Neuronal stem cell (in vitro differentiated cells): ENCODE measurements at places on chromosomes 7 and 10.
A peak's percentile ranks its signal among the peaks of the same experiment; 100 is the strongest.

GRCh38 chr10:3143366-3143765 lies 29.2 kb downstream of the PITRM1 start:
- DNase-seq, result no peak

GRCh38 chr7:130288829-130289228 lies 4.1 kb upstream of the CPA4 start:
- no peak for DNase-seq

DNA sequence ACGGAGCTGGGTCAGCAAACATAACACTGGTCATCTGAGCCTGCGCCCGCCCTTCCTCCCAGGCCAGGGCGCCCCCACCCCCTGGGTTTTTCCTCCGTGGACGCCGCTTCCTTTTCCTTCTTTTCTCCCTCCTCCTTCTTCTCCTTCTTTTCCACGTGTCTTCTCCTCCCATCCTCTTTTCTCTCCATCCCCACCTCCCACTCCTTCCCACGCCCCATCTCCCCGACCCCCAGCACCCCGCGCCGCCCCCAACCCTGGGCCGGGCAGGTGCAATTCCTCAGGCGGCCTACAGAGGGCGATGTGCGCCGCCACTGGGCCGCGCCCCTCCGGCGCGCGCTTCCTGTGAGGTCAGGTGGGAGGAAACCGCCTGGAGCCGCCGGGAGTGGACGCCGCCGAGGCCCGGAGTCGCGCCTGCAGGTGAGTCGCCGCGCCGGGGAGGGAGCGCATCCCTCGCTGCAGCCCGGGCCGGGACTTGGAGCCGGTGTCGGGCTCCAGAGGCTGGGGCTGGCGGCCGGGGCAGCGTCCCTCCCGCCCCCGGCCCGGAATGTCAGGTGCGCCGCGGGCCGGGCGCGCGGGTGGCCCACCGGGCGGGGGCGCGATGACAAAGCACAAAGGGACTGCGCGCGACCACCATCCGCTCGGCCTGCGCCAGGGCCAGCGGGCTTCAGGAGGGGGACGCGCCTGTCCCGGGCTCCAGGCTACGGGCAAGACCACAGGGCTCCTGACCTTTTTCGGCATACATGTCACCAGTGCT lies at the start of gene FAM241B:
FAM241B (plus strand) TSS at position 351 of the 754 bp plus-strand sequence. CDS start 1,497 bp downstream, outside the sequence.
- peak; percentile 67 for DNase-seq

DNA sequence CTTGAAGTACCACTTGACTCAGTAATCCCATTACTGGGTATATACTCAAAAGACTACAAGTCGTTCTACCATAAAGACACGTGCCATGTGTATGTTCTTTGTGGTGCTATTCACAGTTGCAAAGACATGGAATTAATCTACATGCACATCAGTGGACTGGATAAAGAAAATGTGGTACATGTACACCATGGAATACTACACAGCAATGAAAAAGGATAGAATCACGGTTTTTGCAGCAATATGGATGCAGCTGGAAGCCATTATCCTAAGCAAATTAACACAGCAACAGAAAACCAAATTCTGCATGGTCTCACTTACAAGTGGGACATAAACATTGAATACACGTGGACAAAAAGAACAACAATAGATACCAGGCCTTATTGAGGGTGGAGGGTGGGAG lies 583.4 kb upstream of the CELF2 start:
- no peak for DNase-seq

DNA sequence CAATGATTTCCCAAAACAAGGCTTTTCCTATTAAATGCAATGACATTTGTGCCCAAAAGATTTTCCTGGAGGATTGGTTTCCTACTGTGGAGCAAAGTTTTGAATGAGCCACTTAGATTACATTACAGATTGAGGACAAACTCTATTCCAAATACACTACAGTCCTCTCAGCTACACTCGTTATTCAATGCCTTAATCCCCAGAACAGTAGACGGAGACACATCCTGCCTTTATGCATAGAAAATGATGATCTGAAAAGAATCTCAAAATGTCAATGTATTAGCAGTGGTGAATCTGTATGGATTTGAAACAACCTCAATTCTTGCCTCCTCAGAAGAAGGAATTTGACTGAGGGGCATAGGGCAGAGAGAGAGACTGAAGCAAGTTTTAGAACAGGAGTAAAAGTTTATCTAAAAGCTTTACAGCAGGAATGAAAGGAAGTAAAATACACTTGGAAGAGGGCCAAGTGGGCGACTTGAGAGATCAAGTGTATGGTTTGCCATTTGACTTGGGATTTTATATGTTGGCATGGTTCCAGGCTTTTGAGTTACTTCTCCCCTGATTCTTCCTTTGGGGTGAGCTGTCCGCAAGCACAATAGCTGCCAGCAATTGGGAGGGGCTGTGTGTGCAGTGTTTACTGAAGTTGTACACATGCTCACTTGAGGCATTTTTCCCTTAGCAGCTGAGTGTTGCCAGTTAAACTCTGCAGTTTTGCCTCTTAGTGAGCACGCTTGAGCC lies 891.9 kb upstream of the MBL2 start:
- no peak for DNase-seq

DNA sequence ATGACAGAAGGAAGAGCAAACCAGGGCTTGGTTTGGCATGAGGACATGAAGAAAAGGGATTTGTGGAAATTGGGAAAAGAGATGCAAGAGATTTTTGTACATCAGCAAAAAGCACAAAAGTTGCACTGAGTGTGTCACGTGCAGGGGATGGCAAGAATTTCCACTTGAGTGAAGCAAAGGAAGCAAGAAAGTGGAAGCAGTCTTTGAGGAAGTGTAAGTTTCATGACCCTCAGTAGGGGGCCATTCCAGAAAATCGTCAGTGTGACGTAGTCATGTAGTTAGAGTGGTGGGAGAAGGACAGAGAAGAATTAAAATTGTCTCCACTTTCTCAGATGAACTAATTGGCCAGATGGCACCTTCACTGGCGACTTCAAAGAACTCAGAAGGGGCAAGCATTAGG lies 123.3 kb upstream of the FZD1 start:
- DNase-seq, result no peak

DNA sequence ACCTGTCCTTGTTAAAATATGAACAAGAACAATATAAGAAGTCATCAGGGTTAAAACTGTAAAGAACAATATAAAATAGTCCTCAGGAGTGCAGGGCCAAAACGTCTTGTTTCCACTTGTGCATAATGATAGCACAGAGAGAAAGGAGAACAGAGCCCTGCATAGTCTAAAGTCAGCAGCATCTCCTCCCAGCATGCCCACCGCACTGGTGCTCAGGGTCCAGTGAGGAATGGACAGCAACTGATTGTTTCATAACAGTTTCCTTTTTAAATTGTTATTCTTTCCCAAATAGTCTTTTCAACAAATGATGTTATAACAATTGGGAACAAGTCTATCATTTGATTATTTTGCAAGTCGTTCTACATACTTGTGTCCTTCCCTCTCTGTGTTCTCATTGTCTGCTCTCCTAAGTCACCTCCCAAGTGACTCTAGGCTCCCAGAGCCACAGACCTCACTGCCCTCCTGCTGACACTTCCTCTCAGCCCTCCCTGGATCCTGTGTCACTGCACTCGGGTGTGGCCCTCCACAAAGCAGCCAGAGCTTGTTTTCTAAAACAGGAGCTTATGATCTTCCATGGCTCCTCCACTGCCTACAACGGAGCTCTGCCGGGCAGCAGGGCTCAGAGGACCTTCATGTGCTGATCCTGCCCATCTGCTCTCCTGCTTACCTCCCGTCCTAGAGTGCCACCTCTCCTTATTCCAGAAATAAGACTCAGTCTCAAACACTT lies 27.6 kb downstream of the COBL start:
- no peak for DNase-seq

GRCh38 chr10:25972631-25973030 lies 38.6 kb downstream of the MYO3A start:
- no peak for DNase-seq

DNA sequence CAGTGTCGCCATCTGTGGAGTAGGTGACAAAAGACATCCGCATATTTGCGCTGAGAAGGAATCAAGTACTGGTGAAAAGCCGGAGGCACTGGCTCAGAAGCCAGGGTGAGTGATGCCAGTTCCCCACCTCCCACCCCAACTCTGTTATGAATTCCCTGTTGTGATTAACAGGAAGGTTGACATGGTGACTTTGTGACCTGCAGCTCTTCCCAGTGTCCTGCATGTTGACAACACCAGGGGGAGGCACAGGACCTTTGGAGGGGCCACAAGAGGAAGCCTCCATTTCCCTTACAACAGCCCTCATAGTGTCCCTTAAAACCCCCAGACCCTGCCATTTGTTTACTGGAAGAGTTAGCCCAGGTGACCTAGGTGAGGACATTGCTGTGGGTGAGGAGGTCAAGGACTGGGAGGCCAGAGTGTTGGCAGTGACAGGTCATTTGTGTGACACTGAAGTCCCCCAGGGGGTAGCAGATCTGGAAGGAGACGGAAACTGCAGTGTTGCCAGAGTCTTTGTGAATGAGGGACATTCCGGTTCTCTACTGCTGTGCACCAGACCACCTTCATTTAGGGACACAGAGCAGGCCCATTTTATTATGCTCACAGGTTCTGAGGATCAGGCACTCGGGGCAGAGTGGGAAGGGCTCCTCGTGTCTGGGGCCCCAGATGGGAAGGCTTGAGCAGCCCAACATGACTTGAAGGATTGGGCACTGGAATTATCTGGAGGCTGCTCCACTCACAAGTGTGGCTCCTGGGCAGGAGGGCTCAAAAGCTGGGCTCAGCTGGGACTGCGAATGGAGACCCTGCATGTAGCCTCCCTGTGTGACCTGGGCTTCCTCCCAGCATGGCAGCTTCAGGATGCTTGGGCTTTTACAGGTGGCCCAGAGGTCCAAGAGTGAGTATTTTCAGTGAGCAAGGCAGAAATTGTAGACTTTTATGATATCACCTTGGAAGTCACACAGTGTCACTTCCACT lies 13.0 kb upstream of the ANTXRL start:
- no peak for DNase-seq

DNA sequence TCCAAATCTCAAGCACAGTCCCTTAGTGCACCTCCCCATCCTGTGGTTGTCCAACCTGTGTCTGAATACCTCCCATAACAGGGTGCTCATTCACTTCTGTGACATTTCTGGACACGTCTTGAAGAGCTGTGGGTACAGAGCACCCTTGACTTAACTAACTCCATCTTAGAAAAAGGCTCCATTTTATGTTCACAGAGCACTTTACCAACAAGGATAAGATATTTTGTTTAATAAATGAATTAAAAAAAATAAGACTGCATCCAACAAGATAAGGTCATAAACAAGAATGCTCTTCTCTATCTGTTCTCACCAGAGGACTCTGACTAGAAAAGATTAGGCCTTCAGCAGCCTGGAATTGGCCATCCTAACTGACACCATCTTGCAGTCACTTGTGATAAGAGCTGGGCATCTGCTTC lies 335.2 kb upstream of the ZNF32 start:
- DNase-seq, result no peak

DNA sequence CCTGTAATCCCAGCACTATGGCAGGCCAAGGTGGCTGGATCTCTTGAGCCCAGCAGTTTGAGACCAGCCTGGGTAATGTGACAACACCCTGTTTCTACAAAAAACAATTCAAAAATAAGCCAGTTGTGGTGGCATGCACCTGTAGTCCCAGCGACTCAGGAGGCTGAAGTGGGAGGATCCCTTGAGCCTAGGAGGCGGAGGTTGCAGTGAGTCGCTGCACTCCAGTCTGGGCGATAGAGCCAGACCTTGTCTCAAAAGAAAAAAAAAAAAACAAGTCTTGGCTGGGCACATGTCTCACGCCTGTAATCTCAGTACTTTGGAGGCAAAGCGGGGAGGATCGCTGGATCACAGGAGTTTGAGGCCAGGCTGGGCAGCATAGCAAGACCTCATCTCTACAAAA lies 74.6 kb upstream of the PDSS1 start:
- no peak for DNase-seq

DNA sequence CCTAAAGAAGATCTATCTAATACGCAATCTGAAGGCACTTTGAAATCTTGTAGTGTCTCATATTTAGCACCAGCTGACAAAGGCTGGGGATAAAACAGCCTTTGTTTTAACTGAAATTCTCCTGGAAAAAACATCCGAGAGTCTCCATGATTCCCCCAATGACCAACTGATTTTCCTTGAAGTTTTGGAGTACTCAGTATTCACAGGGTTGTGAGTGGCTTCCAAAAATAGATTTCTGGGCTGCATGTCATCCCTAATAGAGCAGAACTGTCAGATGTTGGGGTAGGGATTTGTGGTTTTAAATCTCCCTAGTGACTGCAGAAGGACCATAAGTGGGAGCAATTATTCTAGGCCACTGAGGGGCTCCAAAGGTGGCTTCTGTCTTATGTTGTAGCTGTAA lies 206.4 kb downstream of the TAX1BP1 start:
- DNase-seq, result no peak

DNA sequence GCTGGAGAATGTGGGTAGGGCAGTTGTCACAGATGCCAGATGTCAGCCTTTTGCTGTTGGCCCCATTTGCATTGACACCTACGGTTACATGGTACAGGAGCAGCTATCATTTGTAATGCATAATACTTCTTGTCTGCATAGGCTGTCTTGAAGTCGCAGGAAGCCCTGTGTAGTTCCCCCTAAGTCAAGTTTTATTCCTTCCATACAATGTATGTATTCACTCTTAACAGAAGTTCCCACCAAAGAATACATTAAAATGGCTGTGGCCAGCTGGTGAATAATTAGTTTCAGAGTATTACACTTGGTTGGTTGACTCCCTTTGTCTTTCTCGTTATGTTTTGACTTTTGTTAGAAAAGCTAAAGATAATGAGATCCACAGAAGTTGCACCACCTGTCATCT lies 1169.0 kb downstream of the REEP3 start:
- no peak for DNase-seq

- DNase-seq, result no peak
Measured at GRCh38 chr7:17159500-17160037, 138.9 kb upstream of the AHR start.

DNA sequence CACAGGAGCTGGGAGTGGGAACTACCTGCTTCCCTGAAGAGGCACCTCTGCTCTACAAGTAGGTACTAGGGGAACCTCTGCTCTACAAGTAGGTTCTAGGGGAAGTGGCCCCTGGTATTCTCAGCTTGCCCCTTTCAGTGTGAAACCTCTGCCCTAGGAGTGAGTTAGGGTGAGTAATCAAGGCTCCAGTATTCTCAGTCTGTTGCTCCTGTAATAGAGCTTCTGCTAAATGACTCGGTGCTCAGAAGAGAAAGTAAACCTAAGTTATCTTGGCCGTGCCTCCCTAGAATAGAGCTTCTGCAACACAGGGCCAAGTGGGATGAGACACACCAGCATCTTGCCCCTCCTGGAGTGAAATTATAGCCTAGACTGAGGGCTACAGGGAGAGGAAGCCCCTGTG lies 13.4 kb upstream of the RASSF4 start:
- DNase-seq, result no peak

DNA sequence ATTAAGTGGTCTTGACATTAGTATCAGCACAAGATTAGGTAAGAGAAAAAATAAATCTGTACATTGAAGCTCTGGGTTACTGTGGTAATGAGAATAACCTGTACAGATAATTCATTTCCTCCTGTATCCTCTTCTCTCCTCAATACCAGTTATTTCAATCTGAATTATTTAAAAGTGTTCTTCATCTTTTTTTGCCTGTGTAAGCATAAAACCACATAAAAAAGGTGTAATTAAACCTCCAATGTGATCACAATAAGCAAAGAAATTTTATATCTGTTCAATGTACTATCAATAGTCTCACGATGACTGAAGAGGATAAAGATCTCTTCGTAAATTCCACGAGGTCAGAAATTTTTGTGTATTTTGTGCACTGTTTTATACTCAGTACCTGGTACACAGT lies 1.2 kb upstream of the MYPN start:
- no peak for DNase-seq

- no peak for DNase-seq
Measured at GRCh38 chr10:96096958-96097357, 33.1 kb upstream of the ZNF518A start.

- DNase-seq, result no peak
Measured at GRCh38 chr10:11161096-11161495, 143.4 kb downstream of the CELF2 start.

GRCh38 chr7:19853261-19853832 lies 79.9 kb upstream of the TMEM196 start:
- DNase-seq, result no peak
